ENCODE measurements at places on chromosomes 4 and X.

DNA sequence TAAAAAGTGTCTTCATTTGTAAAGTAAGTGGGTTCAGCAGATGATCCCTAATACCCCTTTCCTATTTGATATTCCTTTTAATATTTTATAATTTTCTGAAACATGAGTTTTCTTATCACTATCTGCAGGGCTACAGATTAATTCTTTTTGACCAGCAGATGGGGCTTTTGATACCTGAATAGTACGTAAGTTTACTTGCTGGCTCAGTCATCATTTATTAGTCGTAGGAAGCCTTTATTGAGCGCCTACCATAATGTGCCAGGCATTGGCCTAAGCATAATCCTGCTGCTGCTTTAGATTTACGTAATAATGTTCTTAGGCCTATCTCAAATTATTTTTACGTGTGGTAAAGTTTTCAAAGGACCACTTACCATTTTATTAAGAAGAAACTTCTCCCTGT lies 33.1 kb downstream of the OSTC start:
- peak; percentile 47 for DNase-seq

GRCh38 chrX:23797371-23798128 lies 14.6 kb downstream of the SAT1 start:
- DNase-seq = no peak

DNA sequence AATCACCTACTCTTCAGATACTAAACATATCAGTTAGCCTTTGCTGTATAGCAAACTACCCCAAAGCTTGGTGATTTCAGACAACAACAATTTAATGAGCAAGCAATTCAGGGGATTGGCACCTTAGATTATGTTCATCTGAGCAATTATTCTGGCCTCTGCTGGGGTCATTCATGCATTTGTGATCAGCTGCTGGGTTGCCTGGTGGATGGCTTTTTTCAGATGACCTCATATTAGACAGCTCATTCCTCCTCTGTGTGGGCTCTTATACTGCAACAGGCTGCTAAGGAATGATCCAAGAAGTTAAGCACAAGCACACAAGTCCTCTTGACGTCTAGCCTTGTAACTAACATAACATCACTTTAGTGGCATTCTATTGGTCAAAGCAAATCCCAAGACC lies 153.0 kb upstream of the PPP1R2C start:
- no peak for DNase-seq

GRCh38 chr4:52555356-52555716 lies 103.8 kb downstream of the USP46 start:
- DNase-seq = no peak

- DNase-seq = no peak
Observed at GRCh38 chrX:30580641-30581040, 3.1 kb upstream of the TASL start.

- no peak for DNase-seq
Observed at GRCh38 chr4:147059064-147059731, 113.5 kb upstream of the TTC29 start.

DNA sequence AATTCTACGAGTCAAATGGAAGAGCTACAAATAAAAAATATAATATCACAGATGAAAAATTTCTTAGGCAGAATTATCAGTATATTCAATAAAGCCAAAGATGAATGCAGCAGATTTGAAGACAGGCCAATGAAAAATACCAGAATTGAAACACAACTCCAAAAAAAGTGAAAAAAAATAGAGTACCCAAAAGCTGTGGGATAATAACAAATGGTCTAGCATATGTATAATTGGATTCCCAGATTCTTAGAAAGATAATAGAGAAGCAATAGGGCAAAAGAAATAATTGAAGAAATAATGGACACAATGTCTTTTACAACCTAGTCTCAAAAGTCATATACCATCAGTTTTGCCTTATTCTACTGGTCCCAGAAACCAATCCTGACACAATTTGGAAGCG lies 4.4 kb downstream of the ANAPC10 start:
- DNase-seq = no peak

GRCh38 chr4:139977838-139978609 lies 176.0 kb downstream of the MAML3 start:
- DNase-seq = no peak

- no peak for DNase-seq
Observed at GRCh38 chr4:88775529-88775928, 77.9 kb upstream of the NAP1L5 start.

- DNase-seq = no peak
Observed at GRCh38 chrX:29496636-29497180, 718.7 kb upstream of the MAGEB2 start.

DNA sequence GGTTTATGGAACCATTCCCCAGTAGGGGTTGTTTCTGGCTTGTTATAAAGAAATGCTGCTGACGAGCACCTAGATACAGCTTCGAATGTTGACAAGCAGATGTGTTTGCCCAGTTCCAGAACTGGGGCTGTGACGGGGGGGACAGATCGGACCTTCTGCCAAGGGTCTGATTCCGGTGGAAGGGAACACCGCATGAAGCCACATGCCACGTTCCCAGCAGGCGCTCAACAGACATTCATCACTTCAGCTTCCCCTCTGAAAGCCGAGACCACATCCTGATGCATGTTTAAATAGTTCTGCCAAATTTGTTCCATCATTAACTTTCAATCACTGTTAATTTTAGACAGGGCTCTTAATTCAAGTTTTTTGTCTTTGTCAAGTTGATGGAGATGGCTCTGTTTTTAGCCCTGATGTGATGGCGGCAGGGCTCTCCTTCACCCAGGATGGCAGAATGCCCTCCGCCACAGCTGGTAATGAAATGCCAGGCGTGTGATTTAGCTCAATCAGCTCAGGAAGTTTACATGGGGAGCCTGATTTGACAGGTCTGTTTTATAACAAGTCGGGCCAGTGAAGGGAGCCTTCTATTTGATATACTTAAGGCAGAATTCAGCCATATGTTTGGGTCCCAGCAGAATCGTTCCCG lies 57.4 kb downstream of the PSAPL1 start:
- DNase-seq = no peak

- no peak for DNase-seq
Observed at GRCh38 chrX:101409043-101409442, 1.0 kb downstream of the HNRNPH2 start.

- peak; percentile 56 for DNase-seq
Observed at GRCh38 chr4:173074501-173074946, 94.1 kb upstream of the GALNT7 start.

DNA sequence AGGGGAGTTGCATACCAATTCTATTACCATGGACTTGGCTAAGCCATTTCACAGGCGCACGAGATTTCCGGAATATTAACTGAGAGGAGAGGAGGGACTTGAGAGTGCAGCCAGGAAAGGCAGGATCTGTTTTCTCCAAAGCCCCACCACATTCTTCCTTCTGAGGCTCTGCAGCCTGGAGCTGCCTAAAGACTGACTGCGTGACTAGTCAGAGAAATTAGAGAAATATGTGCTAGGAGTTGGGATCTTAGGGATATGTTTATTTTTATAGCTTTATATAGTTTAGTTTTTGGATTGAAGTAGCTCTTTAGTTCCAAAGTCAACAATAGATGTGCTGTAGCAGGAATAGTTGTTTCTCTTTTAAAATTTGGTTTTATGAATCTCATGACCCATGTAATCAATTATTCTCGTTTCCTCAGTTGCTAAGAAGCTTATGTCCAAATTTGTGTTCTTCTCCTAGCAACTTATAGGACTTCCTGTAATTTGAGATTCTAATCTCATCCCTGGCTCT lies 300.1 kb upstream of the DDX53 start:
- DNase-seq = no peak

- DNase-seq = no peak
Observed at GRCh38 chr4:22692736-22693135, at the start of gene GBA3. GBA3 (plus strand) TSS chr4:22692937.

DNA sequence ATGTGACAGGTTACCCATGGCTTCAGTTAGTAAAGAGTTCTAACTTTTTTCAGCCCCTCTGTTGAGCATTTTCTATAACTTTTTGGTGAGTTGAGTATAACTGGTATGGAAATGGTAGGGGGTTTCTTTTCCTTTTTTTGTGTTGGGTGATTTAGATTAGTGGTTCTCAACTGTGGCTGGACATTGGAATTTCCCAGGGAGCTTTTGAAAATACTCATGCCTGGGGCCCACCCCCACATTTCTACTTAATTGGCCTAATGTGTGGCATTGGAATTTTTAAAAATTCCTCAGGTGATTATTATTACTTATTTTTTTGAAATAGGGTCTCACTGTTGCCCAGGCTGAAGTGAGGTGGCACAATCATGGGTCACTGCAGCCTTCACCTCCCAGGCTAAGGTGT lies 21.9 kb downstream of the SMS start:
- DNase-seq = no peak

DNA sequence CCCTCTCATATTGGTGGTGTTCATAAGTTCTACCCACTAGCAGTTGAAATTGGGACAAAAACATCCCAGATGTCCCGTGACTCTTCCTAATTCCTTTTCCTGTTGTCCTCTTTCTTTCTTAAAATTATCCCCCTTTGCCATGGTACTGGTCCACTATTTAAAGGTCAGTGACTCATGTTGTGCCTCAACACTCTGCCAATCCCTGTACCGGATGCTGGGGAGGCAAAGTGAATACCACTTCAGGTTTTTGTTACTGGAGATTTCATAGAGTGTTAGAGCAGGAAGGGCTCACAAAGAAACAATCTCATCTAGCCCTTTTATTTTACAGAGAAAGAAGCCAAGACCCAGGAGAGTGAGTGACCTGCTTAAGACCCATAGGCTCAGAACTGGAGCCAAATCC lies 24.6 kb downstream of the SEPTIN11 start:
- DNase-seq = no peak

DNA sequence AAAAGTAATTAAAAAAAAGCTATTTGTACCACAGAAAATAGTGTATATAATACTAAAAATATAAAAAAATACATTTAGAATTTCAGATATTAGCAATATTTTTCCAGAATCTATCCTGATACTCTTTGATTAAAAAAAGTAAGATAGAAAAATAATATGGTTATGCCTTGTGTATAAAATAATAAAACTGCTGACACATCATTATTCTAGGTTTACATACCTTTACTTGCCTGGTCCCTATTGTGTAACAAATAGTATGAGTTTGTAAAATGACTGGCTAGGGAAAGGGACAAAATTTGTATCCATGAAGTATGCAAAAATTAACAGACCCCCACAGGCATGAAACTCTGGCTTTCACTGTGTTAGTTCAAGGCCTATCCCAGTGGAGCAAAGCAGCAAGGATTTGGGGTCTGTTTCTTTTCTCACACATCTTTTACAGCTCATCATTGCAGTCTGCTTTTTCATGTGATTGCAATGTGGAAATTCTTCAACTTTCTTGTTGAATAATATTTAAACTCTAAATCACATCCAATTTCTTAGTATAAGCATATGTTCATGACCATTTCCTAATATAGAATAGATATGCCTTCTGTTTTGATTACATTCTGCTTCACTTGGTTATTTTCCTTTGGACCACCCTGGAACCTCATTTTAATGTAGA lies 136.7 kb upstream of the PCDH18 start:
- DNase-seq = no peak

GRCh38 chrX:141405853-141406492 lies 163.7 kb upstream of the SPANXC start:
- peak; percentile 39 for DNase-seq

- no peak for DNase-seq
Observed at GRCh38 chrX:32443841-32444240, 767.5 kb downstream of the DMD start.

GRCh38 chr4:105544520-105545286 lies 7.7 kb upstream of the ARHGEF38 start:
- DNase-seq = no peak

GRCh38 chrX:110180176-110180927 lies 137.5 kb downstream of the AMMECR1 start:
- DNase-seq = peak; percentile 40

GRCh38 chrX:43643662-43644061 lies 12.4 kb upstream of the MAOA start:
- no peak for DNase-seq

DNA sequence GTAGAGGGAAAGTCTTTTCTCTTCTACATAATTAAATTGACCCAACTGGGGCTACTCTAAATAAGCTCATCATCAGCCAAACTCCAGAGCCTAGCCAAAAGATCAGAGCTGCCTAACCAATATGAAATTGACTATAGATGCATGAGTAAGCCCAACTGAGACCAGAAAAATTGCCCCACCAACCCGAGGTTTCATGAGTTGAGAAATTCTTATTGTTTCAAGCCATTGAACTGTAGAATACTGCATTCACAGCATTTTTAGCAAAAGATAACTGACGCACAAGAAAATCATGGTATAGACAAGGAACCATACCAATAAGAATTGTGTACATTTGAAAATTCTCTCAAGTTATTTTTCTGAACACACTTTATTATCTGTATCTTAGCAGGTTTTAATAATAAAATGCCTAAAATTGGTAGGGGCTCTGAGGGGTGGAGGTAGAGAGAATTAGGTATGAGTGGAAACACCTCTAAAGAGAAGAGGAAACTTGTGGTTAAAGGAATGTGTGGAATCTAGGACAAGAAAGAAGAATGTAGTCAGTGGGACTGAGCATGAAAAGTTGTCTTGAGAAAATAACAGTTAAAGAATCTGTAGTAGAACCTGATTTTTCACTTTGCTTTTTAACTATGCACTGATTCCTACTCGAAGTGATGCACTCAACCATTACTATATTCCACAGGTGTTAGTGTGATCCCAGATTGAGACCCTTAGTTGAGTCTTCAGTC lies 200.9 kb upstream of the PPP1R2C start:
- peak; percentile 10 for DNase-seq

DNA sequence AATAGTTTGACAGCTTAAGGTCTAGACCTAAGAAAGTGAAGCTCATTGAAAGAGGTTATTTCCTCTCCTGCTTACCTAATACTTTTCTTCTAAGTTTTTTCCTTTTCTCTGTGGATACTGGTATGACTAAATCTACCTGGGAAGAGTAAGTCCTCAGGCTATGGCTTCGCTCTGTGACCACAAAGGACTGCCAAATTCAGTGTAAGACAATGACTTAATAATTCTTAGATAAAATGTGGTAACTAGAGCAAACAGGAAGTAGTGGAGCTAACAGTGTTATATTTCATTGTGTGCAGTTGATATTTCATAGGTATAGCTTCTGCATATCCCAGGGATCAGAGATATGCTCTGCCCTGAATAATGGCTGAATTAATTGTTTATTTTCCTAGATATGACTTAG lies 418.9 kb downstream of the CCSER1 start:
- no peak for DNase-seq

Measured in ACHN (cell line).